ENCODE measurements at places on chromosomes 12 and 14.

GRCh38 chr12:72089678-72090077 is 151.0 kb downstream of the TPH2 start:
- no peak for DNase-seq

DNA sequence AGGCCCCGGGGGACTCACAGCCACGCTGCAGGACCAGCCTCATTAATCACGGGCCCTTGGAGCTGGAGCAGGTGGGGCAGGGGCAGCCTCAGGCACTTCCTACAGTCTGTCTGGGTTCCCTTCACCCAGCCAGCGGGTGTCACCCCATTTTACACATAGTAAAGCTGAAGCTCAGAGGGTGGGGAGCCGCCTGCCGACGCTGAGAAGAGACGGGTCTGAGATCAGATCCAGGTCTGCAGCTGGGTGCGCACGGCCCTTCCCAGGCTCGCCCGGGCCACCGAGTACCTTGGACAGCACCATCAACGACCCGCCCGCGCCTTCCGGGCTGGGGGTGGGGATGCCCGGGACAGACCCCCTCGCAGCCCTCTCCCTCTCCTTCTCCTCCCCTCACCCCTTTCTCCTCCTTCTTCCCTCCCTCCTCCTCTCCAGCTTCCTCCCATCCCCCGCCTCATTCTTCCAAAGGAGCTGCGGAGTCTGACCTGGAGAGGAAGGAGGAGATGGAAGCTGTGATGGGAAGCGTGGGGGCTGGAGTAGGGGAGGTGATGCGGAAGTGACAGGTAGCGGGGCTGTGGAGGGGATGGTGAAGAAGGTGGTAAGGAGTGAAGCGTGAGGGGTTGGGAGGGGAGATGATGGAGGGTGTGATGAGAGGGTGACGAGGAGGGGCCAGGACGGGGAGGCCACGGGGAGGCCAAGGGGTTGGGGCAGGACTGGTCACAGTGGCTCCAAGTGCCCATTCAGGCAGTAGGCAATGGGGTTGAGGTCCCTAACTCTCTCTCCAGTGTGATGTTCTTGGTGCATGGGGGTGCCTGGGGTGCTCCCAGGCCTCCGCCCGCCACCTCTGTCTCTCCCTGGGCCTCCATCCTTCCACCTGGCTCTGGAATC is 8.8 kb downstream of the DTX1 start:
- DNase-seq, result no peak

DNA sequence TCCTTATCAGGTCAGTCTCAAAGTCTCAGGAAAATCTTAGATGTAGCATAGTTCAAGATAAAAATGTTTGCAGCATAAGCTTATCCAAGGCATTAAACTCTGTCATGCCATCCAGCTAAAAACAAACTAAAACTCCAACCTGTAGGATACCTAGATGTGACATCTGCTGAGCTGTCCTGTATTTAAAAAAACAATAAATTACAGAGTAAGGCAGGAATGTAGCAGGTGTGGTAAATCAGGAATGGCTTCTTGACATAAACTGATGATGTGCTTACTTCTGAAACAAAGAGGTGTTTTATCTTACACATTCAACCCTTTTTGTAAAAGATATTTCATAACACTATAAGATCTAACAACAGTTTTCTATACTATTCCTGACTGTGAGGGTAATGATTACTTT is 30.6 kb upstream of the DLGAP5 start:
- no peak for DNase-seq

DNA sequence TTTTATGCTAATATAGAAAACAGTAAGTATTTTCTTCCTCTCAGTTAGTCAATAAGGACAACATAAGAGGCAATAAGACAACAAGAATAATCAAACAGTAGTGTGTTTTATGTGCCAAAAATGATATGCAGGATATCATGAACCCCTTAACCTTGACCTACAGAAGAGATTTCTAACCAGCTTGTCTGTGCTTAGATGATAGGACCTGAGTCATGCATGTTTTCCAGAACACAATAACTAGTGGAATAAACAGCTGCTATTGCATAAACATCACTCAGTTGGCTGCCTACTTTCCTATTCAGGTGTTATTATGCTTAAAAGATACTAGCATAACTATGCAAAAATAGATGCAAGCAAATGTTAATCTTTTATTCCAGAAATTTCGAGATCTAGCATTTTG is 282.5 kb downstream of the PRKD1 start:
- DNase-seq, result no peak

DNA sequence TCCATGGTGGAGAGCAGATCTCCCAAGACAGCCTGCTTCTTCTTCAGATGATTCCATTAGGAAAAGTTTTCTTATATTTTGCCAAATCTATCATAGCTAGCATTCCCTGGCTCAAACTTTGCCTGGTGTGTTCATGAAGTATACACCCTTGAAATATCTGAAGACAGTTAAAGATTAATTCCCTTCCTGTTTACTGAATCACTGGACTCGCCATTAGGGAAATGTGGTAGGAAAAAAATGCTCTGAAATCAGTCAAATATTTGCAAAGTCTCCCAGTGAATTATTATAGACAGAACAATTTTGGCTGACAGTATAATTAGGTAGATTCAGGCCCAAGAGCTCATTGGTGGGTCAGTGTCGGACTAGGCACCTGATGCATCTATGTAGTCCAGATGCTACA is 86.5 kb downstream of the PDZRN4 start:
- no peak for DNase-seq

- DNase-seq, result no peak
Observed at GRCh38 chr14:51616724-51617409, 34.8 kb upstream of the FRMD6 start.

DNA sequence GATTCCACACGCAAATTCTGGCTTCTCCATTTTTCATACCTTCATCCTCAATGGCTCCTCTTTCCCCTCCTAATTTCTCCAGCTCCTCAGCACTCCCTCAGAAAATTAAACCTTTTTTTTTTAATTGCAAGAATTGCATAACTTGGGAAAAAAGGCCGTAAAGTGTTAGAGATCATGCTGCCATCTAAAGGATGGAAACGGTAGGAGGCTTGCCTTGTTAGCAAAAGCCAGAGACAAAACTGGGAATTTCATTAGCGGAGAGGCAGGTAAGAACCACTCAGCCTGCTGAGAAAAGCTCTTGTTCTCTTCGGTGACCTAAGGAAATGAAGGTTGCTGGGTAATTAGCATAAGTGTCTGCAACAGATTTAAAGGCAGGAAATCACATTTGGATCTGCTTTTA is 204.3 kb downstream of the AEBP2 start:
- DNase-seq, result peak; percentile 58

GRCh38 chr14:93955850-93956481 is 20.4 kb downstream of the ASB2 start:
- no peak for DNase-seq

DNA sequence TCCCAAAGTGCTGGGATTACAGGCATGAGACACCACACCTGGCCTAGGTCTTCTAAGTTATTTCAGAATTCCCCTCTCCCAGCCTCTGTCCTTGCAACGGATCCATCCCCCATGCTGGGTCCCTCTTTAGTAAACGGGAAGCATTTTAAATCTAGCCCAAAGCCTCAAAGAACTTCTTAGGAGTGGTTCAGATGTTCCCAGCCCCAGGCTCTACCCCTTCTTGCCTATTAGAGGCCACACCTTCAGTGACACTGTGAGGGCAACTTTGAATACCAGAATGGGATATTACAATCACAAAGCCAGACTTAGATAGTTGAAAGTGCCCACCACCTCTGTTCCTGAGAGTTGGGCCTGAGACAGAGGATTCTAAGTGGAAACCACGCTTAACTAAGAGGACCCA is 18.1 kb upstream of the SPPL3 start:
- no peak for DNase-seq

DNA sequence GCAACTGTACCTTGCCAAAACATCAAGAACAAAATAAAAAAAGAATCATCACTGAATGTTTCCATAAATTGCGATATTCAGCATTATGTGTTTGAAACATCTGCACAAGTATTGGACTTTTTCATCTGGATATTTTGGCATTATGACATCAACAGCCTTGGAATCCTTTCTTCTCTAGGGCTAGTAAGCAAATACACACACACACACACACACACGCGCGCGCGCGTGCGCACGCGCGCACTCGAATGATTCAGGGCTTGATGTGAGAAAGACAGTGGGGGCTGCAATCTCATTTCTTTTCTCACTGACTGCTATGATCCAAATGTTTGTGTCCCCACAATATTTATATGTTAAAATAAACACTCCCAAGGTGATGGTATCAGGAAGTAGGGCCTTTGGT is 90.0 kb upstream of the SLC38A4 start:
- DNase-seq, result no peak

DNA sequence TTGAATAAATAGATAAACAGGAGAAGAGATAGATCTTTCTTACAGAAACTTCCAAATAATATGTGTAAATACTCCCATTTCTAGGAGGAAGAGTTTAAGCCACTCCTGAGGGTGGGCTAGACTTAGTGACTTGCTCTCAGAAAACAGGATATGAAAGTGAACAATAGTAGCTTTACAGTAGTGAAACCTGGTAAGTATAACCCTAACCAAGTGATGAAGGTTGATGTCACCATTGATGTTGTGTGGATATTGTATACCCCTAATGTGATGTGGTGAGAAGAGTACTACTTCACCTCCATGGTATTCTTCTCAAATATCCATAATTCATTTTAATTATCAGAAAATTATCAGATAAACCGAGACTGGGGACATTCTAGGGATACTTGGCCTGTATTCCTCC is 20.9 kb downstream of the AKAP6 start:
- DNase-seq, result no peak

- DNase-seq, result no peak
Observed at GRCh38 chr12:54439096-54439495, 20.0 kb upstream of the ITGA5 start.

GRCh38 chr14:67392800-67393199 is 19.2 kb downstream of the PLEK2 start:
- no peak for DNase-seq

- no peak for DNase-seq
Observed at GRCh38 chr12:121190523-121191031, 19.4 kb upstream of the P2RX4 start.

DNA sequence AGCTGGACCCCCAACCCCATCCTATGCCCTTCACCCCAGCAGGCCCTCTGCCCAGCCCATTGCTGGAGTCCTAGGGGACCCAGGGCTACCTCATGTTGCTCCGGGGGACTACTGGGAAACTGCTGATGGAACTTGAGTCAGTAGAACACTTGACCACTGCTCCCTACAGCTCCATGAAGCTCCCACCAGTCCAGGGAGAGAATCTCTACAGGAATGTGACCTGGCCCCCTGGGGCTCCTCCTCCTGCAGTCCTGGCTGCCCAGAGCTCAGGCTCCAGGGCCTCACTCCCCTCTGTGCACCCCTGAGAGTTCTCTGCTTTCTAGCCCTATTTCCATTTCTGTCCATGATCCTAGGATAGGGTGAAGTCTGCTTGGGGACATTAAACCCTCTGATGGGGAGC is 10.8 kb upstream of the AQP2 start:
- no peak for DNase-seq

GRCh38 chr12:97385121-97385520 is 77.5 kb upstream of the RMST start:
- no peak for DNase-seq

DNA sequence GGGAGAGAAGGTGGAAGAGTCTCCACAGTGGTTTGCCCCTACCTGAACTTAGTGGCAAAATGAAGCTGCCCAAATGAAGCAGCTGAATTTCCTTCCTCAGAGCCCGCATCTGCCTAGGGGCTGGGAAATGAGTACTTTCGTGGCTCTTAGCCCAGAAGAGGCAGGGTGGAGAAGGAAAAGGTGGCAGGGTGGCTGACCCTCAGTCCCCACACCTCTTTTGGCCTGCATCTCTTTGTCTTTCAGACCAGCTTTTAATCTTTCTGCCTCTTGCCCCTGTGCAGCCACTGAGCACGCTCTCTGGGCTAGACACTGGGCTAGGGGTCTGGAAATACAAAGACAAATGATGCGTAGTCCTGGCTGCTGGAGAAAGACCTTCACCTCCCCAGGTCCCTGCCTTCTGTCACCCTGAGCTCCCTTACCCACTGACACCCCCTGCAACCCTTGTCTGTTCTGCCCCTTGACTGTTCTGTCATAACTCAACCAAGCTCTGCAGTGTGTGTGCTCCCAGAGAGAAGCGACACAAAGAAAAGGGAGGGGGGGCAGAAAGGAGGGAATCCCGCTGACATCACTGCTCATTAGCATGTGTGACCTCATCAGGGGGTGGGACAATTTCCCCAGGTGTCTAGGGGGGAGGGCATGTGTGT is 371 bp upstream of the REM2 start:
- DNase-seq, result no peak

- DNase-seq, result no peak
Observed at GRCh38 chr12:103855896-103856657, 15.0 kb upstream of the NT5DC3 start.

DNA sequence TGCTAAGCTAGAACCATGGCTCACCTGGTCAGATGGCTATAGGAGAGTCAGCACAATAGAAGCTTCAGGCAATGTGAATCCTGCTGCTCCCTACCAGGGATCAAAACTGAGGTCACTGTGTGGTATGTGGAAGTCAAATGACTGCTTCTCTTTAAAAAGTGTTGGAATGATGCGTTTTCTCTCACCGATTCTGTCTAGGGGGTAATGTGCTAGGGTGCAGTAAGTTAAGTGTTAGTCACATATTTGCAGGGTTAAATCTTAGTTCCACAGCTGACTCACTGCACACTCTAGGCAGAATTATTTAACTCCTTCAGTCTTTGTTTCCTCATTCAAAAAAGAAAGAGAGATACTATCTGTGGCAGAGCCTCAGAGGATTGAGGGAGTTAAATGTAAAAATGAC is 696.6 kb downstream of the DIO2 start:
- DNase-seq, result no peak

- DNase-seq, result no peak
Observed at GRCh38 chr12:111792856-111793235, 26.1 kb downstream of the ALDH2 start.

- no peak for DNase-seq
Observed at GRCh38 chr12:120870415-120870814, 33.7 kb downstream of the SPPL3 start.

GRCh38 chr12:43072431-43072830 is 479.6 kb downstream of the ADAMTS20 start:
- DNase-seq, result no peak

- DNase-seq, result no peak
Observed at GRCh38 chr14:95906591-95906990, 30.0 kb downstream of the TUNAR start.
